Renal cortical epithelial cell (primary cell): ENCODE measurements at places on chromosomes 5 and 9.
A peak's percentile ranks its signal among the peaks of the same experiment; 100 is the strongest.

DNA sequence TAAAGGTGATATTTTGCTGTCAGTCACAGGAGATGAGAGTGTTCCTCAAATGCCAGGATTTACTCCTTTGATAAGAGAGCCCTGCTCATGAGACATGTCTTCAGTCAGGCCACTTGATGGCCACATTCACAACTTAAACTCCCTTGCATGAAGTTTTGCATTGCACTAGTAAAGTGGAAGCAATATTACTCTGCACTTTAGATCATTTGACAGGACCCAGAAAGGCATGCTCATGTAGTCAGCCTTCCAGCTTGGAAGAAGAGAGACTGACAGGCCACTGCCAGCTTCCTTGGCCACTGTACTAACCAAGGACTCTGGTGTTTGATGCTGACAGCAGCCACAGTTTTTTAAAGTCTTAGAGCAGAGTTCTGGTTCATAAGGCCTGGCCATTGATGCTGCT, 42.6 kb downstream of the NPR3 start:
- no peak for DNase-seq

DNA sequence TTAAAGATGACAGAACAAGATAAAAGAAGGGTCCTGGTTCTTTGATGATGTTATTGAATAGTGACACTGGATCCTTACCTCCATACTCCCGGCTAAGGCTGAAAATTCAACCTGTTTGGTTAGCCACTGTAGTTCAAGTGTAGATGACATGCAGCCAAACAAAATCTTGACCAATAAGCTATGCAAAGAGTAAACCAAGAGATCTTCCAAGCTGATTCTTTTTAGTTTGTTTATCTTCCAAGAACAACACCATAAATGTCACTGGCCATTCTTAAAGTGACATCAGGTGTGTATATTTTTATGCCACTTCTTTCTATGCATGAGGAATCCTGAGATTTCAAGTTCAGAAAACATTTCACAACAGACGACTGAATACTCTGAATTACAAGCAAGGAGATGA, 141.5 kb upstream of the FST start:
- DNase-seq, result no peak

DNA sequence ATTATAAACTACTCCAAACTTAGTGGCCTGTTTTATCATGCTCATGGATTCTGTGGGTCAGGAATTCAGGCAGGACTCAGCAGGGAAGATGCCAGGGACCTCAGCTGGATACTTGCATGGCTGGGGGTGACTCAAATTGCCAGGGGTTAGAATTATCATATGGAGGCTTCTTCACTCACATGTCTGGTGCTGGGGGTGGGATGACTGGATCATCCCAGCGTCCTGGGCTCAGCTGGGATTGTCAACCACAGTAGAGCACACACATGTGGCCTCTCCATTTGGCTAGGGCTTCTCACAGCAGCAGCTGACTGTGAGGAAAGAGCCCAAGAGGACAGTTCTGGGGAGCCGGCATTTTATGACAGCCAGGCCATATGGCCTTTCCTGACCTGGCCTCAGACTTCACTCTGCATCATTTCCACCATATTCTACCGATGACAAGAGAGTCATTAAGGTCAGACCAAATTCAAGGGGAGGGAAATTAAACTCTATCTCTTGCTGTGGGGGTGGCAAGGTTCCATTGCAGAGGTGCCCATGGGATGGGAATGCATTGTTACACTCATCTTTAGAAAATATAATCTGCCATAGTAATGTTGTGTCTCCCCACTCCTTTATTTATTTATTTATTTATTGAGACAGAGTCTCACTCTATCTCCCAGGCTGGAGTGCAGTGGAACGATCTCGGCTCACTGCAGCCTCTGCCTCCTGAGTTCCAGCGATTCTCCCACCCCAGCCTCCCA, 5.2 kb upstream of the GRK6 start:
- DNase-seq, result no peak

GRCh38 chr9:85118990-85119755, 449.6 kb downstream of the NTRK2 start:
- no peak for DNase-seq

DNA sequence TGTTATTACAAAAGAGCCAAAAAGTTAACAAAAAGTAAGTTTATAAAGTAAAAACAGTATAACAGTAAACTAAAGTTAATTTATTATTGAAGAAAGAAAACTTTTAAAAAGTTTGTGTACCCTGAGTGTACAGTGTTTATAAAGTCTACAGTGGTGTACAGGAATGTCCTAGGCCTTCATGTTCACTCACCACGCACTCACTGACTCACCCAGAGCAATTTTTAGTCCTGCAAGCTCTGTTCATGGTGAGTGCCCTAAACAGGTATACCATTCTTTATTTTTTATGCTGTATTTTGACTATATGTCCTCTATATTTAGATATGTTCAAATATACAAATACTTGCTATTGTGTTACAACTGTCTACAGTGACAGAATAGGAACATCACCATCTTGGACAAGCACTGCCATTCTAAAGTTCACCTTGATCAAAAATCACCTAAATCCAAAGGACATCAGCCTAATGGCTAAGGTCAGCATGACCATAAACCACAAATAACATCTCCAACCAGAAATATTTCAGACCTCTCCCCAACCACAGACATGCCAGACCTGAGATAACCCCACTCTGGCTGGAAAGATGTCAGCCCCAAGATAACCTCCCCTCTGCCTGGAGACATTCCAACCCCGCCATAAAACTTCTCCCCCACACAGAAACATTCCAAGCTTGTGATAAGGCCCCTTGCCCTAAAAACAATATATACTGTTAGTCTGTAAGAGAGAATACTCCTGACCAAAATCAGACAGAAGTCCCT, 56.1 kb downstream of the AGXT2 start:
- DNase-seq, result peak; percentile 54

GRCh38 chr9:37309136-37309535, 113.4 kb upstream of the GRHPR start:
- DNase-seq, result peak; percentile 12

- DNase-seq, result no peak
Observed at GRCh38 chr9:131099102-131099606, 2.8 kb downstream of the AIF1L start.

DNA sequence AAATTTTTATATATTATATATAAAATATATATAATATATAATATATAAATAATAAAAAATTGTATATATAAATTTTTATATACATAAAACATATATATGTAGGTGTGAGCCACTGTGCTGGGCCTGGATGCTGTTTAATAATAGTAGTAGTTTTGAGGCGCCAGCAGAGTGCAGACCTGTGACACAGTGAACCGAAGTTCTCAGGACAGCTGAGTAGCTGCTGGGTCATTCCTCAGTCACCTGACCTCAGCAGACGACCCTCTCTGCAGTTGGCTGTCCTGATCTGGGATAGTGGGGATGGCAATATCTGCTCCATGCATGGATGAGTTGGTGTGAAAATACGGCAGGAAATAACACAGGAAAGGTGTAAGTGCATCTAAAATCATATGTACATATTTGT, 3.3 kb upstream of the SNX18 start:
- peak; percentile 75 for DNase-seq
